Cardiac ventricle fibroblast (primary cell): ENCODE measurements at places on chromosomes 12 and 14. TPM values are rescaled to one million over a fixed set of nuclear protein-coding genes. Genes with fewer than 3 reads are reported as not detected.

The RPS26 gene
- total RNA-seq = 317 and 566 TPM in 2 replicates

The MIS18BP1 gene
- total RNA-seq = 14.5 and 18.3 TPM in 2 replicates

The OVCH1 gene
- total RNA-seq = 0.06 and 0.20 TPM in 2 replicates

The CCDC197 gene
- not detected in 2 replicates for total RNA-seq

The ESR2 gene
- not detected in 2 replicates for total RNA-seq

The HOXC4 gene
- 0.05 TPM in 1 of 2 replicates, not detected in the other for total RNA-seq

The ARL6IP4 gene
- 99.4 and 164 TPM in 2 replicates for total RNA-seq

The SIX6 gene
- not detected in 2 replicates for total RNA-seq

The LBHD2 gene
- not detected in 2 replicates for total RNA-seq

The CLMN gene
- 1.6 and 5.1 TPM in 2 replicates for total RNA-seq

The RPS6KL1 gene
- total RNA-seq = 4.4 TPM in 1 of 2 replicates, not detected in the other

The SRRM4 gene
- not detected in 2 replicates for total RNA-seq

The BICDL1 gene
- total RNA-seq = not detected in 2 replicates

The CMA1 gene
- total RNA-seq = not detected in 2 replicates

The SUOX gene
- 13.0 and 18.5 TPM in 2 replicates for total RNA-seq

The INHBE gene
- total RNA-seq = not detected in 2 replicates

The KRT74 gene
- not detected in 2 replicates for total RNA-seq

The ABCC9 gene
- 3.6 and 4.1 TPM in 2 replicates for total RNA-seq

The MTERF2 gene
- total RNA-seq = 2.7 and 4.0 TPM in 2 replicates

The CELA1 gene
- total RNA-seq = not detected in 2 replicates

The PLA2G1B gene
- total RNA-seq = not detected in 2 replicates

The FOXJ2 gene
- 9.4 and 10.3 TPM in 2 replicates for total RNA-seq

The IL26 gene
- total RNA-seq = not detected in 2 replicates

The ZFYVE1 gene
- 19.3 and 20.4 TPM in 2 replicates for total RNA-seq

The SMCO2 gene
- total RNA-seq = not detected in 2 replicates

The NOS1 gene
- total RNA-seq = not detected in 2 replicates

The TMEM132C gene
- total RNA-seq = 5.9 and 6.5 TPM in 2 replicates

The ACTR10 gene
- total RNA-seq = 43.9 and 68.3 TPM in 2 replicates

The SH2B3 gene
- 25.9 and 27.6 TPM in 2 replicates for total RNA-seq

The PTPRQ gene
- 0.06 and 0.10 TPM in 2 replicates for total RNA-seq

The TAS2R19 gene
- 0.94 and 0.98 TPM in 2 replicates for total RNA-seq

The OAS1 gene
- total RNA-seq = 4.2 and 7.6 TPM in 2 replicates

The CLEC4D gene
- not detected in 2 replicates for total RNA-seq

The ASCL1 gene
- not detected in 2 replicates for total RNA-seq

The RDH16 gene
- total RNA-seq = 0.06 TPM in 1 of 2 replicates, not detected in the other

The NRIP2 gene
- 0.56 and 3.7 TPM in 2 replicates for total RNA-seq

The MUCL1 gene
- not detected in 2 replicates for total RNA-seq

The EFS gene
- total RNA-seq = 6.7 and 8.9 TPM in 2 replicates

The FBXO34 gene
- total RNA-seq = 8.1 and 8.4 TPM in 2 replicates

The PPP4R4 gene
- not detected in 2 replicates for total RNA-seq

The CAPZA3 gene
- not detected in 2 replicates for total RNA-seq

The ZNF605 gene
- 6.9 and 14.0 TPM in 2 replicates for total RNA-seq

The PLEKHA5 gene
- 22.6 and 23.5 TPM in 2 replicates for total RNA-seq

The OTX2 gene
- not detected in 2 replicates for total RNA-seq

The DLK1 gene
- total RNA-seq = 0.19 and 0.59 TPM in 2 replicates

The JDP2 gene
- 72.1 and 78.1 TPM in 2 replicates for total RNA-seq

The GPRC5D gene
- total RNA-seq = not detected in 2 replicates

The GALNT9 gene
- 0.59 and 0.81 TPM in 2 replicates for total RNA-seq

The WASHC3 gene
- 65.0 and 68.6 TPM in 2 replicates for total RNA-seq

The C12orf43 gene
- 5.9 and 12.1 TPM in 2 replicates for total RNA-seq

The NUMB gene
- 27.8 and 35.0 TPM in 2 replicates for total RNA-seq

The E2F7 gene
- total RNA-seq = 0.25 and 0.44 TPM in 2 replicates

The ASIC1 gene
- total RNA-seq = 20.7 and 30.7 TPM in 2 replicates

The RND1 gene
- 0.39 TPM in 1 of 2 replicates, not detected in the other for total RNA-seq
